NCI-H1048 (cell line): ENCODE measurements at places on chromosomes 5 and 9.
A peak's percentile ranks its signal among the peaks of the same experiment; 100 is the strongest.

DNA sequence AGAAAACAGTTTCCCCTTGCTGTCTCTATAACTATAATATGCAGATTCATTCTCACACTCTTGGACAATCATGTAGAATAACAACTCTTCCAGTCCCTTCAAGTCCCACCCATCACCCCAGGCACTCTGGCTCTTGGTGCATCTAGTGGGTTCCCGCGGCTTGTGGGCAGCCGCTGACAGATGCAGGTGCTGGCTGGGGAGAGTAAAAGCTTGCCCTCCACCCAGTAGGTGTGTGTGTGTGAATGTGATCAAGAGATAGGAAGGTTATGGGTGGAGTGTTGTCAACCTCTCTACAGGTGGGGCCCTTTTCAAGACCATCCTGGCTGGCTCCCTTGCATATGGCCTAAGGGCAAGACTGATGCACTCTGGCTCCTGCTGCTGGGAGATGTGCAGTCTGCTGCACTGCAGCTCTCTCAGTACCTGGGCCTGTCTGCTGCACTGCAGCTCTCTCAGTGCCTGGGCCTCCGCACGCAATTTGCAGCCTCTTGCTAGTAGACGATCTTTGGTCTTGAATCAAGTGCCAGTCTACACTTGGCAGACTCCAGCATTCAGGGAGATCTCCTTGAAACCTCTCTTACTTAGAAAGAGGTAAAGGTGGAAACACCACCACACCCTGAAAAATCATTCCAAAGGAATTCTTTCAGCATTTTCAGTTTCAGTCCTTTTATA is 189.7 kb upstream of the GDNF start:
- DNase-seq = no peak

- no peak for DNase-seq
Observed at GRCh38 chr9:15697446-15697851, 144.6 kb downstream of the CCDC171 start.

DNA sequence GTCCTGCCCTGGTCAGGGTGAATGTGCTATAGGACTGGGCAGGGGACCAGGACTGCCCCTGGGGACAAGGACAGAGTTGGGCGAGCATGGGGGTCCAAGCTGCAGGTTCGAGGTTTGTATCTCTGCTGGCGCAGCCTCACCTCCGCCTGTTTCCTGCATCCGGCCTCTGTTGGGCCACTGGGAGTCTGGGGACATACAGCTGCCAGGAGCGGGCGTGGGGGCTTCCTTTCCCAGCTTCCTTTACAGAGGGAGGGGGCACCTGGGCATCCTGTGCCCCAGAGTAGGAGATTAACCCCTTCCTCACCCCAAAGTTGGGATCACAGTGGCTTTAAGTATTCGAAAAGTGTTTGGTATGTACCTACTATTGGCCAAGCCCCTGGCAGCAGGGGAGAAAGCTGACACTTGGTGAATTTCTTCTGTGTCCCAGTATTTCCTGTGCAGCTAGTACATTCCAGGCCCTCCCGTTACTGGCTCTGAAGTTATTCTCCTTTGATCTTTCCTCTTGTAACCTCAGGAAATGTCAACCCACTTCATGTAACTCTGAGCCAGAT is 19.0 kb downstream of the OLFML2A start:
- no peak for DNase-seq

- no peak for DNase-seq
Observed at GRCh38 chr9:118635416-118635815, 733.8 kb downstream of the BRINP1 start.

DNA sequence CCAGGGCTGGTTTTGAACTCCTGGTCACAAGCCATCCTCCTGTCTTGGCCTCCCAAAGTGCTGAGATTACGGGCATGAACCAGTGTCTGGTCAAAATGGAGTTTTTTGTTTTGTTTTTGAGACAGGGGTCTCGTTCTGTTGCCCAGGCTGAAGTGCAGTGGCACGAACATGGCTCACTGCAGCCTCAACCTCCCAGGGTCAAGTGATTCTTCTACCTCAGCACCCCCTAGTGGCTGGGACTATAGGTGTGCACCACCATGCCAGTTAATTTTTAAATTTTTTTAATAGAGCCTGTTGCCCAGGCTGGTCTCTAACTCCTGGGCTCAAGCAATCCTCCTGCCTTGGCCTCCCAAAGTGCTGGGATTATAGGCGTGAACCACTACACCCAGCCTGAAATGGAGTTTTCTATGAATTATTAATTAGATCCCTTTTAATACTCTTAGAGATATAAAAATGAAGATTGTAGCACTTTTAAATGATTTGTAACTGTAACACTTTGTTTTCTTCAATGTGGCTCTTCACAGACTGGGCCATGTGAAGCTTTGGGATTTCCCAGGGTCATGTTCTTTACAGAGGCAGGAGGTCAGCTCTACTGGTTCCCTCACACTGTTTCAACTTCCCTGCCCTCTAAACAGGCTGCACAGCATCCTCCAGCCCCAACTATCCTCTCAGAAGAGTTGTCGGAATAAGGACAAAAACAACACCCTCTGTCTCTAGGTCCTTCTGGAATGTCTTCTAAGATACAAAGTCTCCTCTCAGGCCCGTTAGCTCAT is 32.7 kb upstream of the SPARC start:
- no peak for DNase-seq

- DNase-seq = peak; percentile 76
Observed at GRCh38 chr5:81851481-81852178, 100.7 kb upstream of the SSBP2 start.

- DNase-seq = no peak
Observed at GRCh38 chr5:97009212-97009898, 73.5 kb downstream of the LNPEP start.

- DNase-seq = no peak
Observed at GRCh38 chr9:113973226-113973625, 97.1 kb downstream of the ZNF618 start.

- no peak for DNase-seq
Observed at GRCh38 chr5:5711592-5711991, 289.1 kb downstream of the ICE1 start.

GRCh38 chr9:20048985-20049384 is 260.1 kb upstream of the SLC24A2 start:
- DNase-seq = no peak

DNA sequence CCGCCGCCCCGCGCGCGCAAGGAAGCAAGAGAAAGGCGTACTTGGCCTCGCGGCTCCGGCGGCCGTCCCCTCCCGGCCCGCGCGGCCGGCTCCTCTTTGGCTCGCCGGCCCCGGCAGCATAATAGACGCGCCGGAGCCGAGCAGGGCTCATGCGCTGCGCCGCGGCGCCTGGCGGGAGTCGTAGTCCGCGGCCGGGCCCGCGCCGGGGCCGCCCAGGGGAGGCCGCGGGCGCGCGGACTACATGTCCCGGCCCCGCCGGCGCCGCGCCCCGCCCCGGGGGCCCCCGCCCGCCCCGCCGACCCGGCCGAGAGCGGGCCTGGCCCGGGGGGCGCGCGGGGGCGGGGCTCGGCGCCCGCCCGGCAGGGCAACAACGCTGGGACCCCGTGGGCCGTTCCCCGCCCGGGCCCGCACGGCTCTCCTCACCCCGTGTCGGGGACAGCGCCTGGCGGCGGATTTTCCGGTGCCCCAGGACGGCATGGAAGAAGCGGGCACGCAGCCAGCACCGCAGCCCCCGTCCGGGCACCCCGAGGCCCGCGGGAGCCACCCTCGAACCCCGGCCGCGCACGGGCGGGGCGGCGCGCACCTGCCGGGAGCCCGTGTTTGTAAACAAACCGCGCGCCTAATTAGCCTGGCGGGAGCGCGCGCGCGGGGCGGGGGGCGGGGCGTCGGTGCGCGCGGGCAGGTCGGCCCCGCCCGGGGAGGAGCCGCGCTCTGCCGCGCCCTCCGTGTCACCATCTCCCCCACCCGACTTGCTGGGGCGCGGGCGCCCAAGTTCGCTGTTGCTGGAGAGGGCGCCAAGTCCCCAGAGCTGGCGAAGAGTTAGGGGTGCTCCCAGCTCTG is at the start of gene BRD3:
Gene BRD3 (minus strand): TSS at position 123 of the 840 bp plus-strand sequence. CDS start 14,549 bp downstream, outside the sequence.
- peak; percentile 67 for DNase-seq

DNA sequence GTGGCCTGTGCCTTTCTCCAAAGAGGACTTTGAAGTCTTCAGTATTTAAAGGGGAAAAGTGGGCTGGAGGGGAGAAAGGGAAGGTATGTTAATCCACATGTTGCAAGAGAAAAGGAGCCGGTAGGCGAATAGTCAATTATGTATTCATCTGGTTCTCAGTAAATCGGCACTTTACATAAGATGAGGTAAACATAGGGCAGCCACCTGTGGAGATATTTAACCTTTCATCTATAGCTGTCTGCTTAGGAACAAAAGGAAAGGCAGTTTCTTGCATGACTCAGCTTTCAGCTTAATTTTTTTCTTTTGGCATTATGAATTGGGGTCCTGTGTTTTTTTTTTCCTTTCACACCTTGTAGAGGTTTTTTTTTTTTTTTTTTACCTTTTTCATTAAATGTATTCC is 42.2 kb downstream of the FGD3 start:
- no peak for DNase-seq

DNA sequence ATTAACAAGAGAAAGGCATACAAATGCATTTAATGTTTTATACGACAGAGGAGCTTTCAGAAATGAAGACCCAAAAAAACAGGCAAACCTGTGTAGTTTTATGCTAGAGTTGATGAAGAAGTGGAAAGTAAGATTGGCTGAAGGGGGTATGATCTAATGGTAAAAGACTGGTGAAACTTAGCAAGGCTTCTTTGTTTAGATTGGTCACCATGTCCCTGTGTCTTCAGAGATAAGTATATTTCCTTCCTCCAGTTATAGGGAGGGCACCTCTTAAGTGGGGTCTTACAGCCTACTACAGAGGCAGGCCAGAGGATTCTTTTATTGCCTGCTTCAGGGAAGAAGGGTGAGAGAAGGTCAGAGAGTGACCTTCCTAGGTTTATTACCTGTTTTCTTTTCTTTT is 56.4 kb downstream of the PRKACG start:
- no peak for DNase-seq

GRCh38 chr9:20872340-20872977 is 159.0 kb downstream of the HACD4 start:
- DNase-seq = no peak

DNA sequence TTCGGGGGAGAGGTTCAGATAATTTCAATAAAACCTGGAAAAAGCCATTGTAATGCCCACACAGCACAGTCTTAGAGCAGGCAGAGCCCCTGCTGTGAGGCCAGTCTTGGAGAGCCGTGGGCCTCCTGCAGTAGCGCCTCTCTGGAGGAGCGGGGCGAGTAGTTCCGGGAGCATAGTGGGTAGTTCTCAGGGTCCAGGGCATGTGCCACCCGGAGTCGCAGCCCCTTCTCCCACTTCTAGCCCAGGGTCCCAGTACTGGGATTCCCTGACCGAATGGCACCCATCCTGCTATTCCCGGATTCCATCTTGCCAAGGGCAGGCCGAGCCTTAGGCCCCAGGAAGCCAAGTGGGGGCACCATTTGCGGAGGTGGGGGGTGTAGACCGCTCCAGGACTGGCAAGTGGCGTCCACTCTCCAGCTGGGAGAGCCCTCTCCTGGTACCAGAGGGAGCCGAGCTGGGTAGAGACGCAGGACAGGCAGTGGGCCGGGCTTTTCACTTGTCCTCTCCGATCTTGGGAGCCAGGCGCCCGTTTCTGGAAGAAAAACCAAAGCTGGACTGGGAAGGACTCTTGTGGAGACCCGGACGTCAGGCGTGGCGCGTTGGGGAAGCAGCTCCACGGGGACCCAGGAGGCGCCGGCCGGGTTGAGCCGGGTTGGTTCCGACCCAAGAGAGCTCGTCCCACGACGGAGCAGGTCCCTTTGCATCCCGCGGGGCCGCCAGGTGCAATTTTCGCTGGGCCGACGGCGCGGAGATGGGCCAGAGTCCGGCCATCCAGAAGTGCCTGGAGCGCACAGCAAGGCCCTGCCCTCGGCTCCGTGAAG is 12.1 kb downstream of the PROP1 start:
- DNase-seq = no peak

DNA sequence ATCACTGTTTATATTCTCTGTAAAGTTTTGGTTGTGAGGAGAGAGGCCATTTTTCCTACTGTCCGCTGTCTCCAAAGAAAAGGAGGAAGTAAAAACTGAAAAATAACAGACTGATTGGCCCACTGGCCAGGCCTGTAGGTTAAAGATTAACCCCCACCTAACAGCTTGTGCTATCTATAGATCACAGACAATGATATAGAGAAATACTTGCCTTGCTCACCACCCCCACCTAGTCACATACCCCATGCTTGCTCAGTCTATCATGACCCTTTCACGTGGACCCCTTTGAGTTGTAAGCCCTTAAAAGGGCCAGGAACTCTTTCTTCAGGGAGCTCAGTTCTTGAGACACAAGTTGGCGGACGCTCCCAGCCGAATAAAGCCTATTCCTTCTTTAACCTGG is 357.4 kb downstream of the PRDM9 start:
- no peak for DNase-seq

DNA sequence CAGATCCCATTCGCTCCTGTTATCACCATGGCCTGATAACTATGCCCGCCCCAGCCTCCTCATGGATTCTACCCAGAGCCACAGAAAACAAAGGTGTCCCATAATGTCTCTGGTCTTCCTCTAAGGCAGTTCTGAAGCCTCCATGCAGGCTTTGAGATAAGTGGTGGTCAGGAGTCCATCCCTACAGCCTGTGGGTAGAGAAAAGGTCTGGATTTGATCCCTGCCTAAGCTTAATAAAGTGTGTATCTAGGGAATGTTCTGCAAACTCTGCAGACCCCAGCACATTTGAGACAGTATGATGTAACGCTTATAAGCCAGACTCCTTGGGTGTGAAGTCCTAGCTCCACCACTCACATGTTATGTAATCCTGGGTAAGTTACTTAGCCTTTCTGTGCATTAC is 187.3 kb downstream of the MAPKAP1 start:
- DNase-seq = no peak

GRCh38 chr9:134642385-134643181 is 980 bp downstream of the COL5A1 start:
- DNase-seq = no peak

- DNase-seq = no peak
Observed at GRCh38 chr5:17004441-17005106, 68.5 kb upstream of the MYO10 start.

DNA sequence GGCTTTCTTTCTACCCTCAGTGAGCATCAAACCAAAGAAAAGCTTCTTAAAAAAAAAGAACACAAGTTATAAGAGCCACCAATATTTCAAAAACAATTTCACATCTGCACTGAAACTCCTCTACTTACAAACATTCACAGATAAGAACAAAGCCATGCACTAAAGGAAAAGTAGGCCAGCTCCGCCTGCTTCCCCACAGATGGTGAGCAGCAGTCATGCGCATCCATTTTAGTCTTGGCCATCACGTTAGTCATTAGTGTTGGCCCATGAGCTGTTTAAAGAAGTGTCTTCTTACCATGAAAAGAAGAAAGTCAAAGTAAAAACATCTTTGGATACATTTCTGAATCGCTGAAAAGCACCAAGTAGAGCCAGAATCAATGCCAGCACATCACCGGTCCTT is 40.0 kb upstream of the SMIM23 start:
- DNase-seq = no peak

DNA sequence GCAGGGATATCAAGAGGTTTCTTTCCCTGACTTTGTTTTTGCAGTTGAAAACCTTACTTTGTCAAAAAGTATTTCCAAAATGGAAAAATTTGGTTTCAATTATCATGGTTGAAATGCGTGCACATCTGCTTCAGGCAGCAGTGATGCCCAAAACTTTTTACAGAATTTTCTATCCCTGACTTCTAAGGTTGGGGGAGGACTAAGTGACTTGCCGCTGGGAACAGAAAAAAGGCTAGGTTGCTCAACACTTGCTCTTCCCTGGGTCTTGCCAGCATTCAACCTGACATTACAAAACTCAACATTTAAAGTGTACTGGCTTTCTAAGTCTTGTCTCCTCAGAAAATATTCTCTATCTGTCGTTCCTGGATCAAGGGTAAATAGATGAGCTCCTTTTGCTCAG is 4.7 kb downstream of the KLHL3 start:
- DNase-seq = no peak

- no peak for DNase-seq
Observed at GRCh38 chr9:134551644-134552348, 89.8 kb upstream of the COL5A1 start.
